ENCODE measurements at places on chromosomes 7 and 10.

DNA sequence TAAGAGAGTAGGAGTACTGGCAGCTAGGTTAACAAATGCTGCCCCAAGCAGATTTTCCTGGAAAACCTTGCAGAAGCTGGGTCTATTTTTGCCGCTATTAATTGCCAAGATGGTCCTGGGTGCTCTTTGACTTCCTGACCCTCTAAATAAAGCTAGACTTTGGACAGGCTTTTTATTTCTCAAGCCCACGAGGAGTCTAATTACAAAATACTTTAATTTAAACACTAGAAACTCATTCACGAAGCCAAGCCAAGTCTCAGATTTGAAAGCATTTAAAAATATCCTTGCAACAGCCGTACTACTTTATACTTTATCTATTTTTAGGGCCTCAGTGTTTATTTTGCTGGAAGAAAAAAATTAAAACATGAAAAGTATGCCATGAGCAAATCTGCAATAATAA, 45.1 kb downstream of the TMEM26 start:
- no peak for DNase-seq

DNA sequence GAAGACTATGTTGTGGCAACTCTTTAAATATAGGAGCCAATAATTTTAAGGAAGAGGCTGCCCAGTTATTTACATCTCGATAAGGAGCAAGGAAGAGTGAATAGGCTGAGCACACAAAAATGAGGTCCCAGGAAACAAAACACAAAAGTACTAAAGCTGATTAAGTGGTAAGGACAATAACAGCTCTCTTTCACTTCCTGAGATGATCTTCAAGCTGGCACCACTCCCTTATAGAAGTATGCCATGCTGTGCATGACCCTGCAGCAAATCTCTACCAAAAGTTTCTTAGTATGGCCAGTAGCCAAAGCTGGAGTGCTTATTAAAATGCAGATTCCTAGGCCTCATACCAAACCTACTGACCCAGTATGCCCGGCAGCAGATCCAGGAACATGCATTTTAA, 39.7 kb downstream of the CADPS2 start:
- no peak for DNase-seq

- no peak for DNase-seq
These were observed 21.6 kb upstream of the GRID1 start for GRCh38 chr10:86388119-86388704.

DNA sequence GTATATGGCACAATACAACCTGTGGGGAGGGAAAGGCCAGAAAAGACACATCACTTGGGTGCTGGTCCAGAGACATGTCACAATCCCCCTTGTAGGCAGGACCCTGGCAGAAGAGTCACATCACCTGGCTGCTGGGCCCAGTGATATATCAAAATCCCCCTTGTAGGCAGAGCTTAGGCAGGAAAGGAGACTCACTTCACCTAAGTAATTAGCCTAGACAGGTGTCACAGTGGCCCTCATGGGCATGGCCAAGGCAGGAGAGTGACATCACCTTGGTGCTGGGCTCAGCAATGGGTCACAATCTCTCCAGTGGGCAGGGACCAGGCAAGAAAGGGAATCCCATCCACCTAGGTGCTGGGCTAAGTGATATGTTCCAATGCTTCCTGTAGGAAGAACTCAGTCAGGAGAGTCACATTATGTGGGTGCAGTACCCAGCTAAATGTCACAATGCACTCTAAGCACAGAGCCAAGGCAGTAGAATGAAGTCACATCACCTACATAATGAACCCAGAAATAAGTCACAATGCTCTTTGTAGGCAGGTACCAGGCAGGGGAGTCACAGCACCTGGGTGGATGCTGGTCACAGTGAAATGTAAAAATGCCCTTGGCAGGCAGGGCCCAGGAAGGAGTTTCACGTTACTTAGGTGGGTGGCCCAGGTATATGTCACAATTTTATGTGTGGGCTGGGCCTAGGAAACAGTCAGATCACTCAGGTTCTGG, 18.9 kb upstream of the ZNF736 start:
- no peak for DNase-seq

GRCh38 chr10:18224626-18225445, 84.6 kb downstream of the CACNB2 start:
- DNase-seq = no peak

DNA sequence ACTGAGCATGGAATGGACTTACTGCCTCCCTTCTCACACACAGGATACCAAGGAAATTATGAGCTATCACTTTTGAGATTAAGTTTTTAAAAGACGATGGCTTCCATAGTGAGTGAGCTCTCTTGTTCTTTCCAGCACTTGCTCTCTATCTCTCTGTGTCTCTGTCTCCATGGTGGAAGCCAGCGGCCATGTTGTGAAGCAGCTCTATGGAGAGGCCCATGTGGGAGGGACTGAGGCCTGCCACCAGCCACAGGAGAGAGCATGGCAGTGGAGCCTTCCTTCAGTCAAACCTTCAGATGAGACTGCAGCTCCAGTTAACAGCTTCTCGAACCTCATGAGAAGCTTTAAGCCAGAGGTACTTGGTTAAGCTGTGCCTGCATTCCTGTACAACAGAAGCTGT, 20.5 kb upstream of the PDIA4 start:
- DNase-seq = no peak

DNA sequence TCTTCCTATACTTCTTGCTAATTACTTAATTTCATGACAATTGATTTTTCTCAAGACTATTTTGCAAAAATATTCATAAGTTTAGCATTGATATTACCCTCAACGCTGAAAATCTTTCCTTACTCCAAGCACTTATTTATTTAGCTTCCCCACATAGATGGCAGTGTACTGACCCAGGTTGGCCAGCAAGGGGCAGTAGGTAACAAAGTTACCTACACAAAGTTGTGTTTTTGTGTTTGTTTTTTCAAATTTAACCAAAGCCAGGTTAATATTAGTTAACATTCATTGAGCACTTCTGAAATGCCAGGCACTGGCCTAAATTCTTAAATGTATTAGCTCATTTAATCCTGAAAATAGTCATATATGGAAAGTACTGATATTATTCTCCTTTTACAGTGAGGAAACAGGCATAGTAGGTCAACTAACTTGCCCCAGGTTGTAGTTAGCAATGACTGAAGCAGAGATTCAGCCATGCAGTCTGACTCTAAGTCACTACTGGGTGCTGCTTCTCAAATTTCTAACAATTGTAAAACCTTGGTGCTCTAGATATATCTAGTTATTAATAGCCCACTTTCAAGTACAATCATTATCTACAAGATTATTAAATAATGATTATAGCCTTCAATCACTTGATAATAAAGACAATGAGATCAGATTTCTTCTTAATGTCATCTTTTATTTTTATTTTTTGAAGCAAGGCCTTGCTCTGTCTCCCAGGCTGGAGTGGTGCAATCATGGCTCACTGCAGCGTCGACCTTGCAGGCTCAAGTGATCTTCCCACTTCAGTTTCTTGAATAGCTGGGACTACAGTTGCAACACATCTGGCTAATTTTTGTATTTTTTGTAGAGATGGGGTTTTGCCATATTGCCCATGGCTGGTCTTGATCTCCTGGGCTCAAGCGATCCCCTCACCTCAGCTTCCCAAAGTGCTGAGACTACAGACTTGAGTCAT, 5.8 kb upstream of the GGCT start:
- DNase-seq = peak; percentile 83

DNA sequence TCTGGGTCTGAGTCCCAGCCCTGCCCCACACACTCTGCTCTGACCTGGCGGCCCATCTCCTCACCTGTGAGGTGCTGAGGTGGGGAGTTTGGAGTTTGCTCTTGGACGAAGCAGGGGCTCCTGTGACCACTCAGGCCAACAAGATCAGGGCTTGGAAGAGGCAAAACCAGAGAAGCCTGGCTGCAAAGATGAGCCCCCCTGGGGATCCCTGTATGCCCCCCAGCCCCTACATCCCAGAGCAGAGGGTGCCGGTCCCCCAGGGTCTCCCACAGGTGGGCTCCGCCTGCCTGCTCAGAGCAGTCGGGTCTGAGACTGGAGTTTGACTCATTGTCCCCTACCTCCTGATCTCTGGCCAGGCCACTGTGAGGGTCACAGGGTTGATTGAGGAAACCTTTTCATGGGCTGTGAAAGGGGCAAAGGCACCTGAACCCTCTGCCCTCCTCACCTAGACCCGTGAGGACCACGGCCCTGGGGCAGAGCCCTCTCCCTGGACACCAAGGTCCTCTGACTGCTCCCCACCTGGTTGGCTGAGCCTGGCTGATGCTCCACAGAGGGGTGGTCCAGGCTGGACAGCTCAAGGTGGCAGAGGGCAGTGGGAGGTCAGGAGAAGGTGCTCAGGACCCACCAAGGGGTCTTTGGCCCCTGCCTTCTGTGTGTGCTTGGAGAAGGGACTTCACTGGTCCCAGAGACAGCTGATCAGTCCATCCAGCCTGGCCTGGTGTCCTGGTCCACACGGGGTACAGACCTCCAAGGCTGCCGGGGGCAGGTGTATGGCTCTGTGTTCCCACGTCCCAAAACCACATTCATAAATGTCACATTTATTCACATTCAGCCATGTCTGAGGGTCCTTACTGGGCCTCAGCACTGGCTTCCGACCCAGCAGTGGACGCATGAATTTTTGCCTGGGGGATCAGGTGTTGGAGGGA, 9.1 kb upstream of the SCART1 start:
- DNase-seq = no peak

- peak; percentile 70 for DNase-seq
These were observed 303.5 kb downstream of the OTUD1 start for GRCh38 chr10:23742368-23742767.

- peak; percentile 24 for DNase-seq
These were observed 2.3 kb downstream of the ABCB1 start for GRCh38 chr7:87598234-87599009.

- DNase-seq = no peak
These were observed 13.9 kb downstream of the PIK3AP1 start for GRCh38 chr10:96706331-96706853.

All from Kasumi-1 (cell line).